Effector CD8-positive, alpha-beta T cell (primary cell): ENCODE measurements at places on chromosomes 4 and X.

- no peak for DNase-seq
Observed at GRCh38 chrX:96884027-96884426, 319 bp downstream of the RPA4 start.

DNA sequence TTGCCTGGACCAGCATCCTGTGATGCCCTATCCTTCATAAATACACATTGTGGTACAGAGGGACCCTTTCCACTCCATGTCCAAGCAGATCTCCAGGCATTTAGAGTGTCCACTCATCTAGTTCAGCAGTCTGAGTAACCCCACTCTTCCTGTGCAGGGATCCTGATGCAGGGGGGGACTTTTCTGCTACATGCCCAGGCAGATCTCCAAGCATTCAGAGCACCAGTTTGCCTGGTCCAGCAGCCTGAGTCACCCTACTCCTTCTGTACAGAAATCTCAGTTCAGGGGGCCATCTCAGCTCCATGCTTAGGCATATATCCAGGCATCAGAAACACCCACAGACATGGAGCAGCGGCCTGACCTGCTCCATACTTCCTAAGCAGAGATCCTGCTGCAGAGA is 1089.8 kb downstream of the FAT4 start:
- no peak for DNase-seq

DNA sequence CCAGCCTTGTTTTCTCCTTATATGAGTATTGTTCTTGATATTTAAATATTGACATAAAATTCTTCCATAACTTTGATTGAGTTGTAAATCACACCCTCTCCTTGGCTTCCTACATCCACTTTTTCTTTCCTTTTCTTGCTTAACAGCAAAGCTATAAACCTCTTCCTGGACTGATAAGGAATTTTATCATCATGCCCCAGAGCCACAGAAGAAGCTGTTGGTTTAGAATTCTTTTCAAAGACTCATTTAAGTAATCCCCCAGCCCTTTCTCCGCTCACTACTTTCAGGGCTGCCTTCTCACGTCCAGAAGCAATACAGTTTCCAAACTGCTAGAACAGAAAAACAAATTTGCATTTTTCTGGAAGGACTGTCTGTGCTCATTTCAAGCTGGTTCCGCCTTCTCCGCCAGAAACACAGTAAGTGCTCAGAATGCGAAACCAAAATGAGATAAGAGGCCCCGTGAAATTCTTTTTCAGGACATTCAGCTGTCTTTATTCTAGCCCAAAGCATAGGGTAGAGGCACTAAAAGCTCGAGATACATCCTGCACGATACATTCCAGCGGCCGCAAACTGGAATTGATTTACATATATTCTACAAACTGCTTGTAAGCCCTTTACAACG is 849 bp downstream of the MID1 start:
- no peak for DNase-seq

GRCh38 chr4:129672941-129673340 is 577.0 kb downstream of the C4orf33 start:
- no peak for DNase-seq

DNA sequence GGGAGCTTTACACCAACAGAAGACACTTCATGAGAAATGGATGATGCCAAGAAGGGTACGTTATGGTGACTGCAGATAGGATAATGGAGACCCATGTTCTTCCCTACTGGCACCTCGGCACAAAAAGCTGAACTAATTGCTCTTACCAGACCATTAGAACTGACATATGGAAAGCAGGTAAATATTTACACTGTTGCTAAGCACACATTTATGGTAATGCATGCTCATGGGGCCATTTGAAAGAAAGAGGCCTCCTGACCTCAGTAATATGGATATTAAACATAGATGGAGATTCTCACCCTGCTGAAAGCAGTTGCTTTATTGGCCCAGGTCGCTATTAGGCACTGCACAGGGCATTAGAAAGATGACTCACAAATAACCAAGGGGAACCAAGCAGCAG is 1759.6 kb downstream of the C4orf33 start:
- no peak for DNase-seq

DNA sequence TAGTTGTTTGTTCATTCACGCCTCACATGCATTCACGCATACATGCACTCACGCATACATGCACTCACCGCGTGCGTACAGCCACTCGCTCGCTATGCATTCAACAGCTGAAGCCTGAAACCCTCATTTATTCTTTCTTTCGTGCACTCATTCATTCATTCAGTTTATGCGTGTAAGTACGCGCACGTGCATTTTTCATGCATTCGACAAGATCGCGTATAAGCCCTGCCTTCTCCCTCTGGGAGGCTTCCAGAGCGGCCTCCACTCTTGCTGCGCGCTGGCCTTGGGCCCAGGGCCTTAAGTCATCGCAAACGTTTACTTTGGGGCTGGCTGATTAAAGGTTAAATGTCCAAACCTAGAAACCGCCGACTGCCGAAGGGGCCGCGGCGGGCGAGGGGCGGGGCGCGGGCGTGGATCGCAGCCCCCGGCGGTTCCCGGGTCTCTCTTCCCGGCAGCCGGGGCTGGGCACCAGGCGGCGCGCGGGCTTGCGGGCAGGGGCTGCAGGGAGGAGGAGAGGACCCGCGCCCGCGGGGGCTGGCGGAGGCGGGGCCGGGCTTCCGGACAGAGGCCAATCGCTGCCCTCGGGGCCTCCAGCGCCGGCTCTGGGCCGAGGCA is at the start of gene GYG2:
TSS of gene GYG2 (plus strand) at position 587 of the 615 bp plus-strand sequence. CDS start 1,259 bp downstream, outside the sequence.
- DNase-seq: no peak

DNA sequence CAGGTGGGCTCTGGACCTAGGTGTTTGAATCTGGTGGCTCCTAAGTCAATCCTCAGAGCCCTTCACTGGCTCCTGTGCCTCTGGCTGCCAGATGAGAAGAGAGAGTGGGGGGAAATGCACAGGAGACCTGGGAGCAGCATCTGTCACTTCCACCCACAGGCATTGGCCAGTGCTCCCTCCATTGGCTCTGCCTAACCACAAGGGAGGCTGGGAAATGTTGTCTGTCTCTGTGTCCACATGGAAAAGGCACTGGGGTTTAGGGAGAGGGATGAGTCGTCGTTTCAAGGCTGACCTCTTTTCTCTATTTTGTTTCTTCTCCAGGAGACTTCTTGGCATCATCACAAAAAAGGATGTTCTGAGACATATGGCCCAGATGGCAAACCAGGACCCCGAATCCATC is 76.4 kb downstream of the CLCN4 start:
- DNase-seq: no peak

- no peak for DNase-seq
Observed at GRCh38 chrX:16451334-16451733, 198.6 kb upstream of the S100G start.

DNA sequence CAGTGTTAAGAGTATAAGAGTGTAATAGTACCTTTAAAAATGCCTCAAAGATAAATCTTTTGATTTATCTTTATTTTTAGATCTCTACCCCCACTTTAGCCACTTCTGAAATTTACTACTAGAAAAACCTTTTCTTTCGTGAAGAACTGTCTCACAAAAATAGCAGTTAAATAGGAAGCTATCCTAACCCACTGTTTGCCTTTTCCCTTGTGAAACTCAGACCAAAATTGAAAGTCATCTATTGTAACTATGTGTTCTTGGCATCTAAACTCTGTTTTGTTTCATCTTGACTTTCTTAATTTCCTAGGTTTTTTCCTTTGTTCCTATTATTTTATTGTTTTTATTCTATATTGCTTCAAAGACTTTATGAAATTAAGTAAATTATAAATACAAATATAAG is 7.8 kb upstream of the TMEM144 start:
- no peak for DNase-seq

GRCh38 chrX:103464072-103464773 is 55.1 kb downstream of the RAB40A start:
- DNase-seq: no peak

- DNase-seq: no peak
Observed at GRCh38 chr4:8549352-8549931, 30.8 kb upstream of the GPR78 start.

GRCh38 chrX:131633285-131633917 is 89.5 kb downstream of the OR13H1 start:
- peak; percentile 0 for DNase-seq

- no peak for DNase-seq
Observed at GRCh38 chr4:176902710-176903323, 110.1 kb upstream of the VEGFC start.

- no peak for DNase-seq
Observed at GRCh38 chr4:152363086-152363485, 172.8 kb downstream of the FBXW7 start.

- no peak for DNase-seq
Observed at GRCh38 chr4:139740121-139740520, 74.5 kb downstream of the MGST2 start.

DNA sequence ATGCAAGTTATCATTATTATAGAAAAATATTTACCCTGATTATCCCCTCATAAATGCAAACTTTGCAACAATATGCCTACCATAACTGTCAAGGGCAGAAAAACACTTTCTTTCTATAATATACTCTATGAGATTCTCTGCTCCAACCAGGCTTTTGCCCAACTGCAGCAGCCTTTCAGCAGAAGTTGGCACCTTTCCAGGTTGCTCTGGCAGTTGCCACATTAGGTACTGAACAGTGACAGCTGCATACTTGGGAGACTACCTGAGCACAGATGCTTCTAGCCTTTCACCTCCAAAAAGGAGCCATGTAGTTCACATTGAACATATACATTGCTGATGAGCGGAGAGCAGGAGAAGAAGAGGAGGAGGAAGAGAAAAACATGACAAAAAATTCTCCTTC is 69.5 kb upstream of the BRWD3 start:
- no peak for DNase-seq

- DNase-seq: no peak
Observed at GRCh38 chr4:175427751-175428150, 384.3 kb downstream of the GPM6A start.

GRCh38 chr4:76723924-76724323 is 174.0 kb downstream of the SOWAHB start:
- DNase-seq: no peak

DNA sequence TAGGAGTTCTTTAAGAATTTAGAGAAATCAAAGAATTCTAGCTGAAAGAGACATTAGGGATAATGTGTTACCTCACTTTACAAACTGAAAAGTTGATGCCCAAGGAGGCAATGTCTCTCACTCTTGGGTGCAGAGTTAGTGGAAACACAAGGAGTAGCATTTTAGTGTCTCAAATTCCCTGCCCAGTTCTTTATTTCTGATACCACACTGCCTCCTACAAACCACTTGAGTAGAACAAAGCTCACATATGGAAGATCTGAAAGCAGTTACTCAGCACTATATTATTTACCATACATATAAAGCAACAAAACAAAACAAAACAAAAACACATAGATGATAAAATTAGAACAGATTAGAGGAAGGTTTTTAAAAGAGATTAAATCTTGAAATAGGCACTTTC is 124.2 kb downstream of the REELD1 start:
- no peak for DNase-seq

GRCh38 chrX:1330605-1331004 is 6.0 kb upstream of the IL3RA start:
- no peak for DNase-seq

GRCh38 chr4:98967786-98968329 is 27.7 kb upstream of the METAP1 start:
- DNase-seq: no peak

DNA sequence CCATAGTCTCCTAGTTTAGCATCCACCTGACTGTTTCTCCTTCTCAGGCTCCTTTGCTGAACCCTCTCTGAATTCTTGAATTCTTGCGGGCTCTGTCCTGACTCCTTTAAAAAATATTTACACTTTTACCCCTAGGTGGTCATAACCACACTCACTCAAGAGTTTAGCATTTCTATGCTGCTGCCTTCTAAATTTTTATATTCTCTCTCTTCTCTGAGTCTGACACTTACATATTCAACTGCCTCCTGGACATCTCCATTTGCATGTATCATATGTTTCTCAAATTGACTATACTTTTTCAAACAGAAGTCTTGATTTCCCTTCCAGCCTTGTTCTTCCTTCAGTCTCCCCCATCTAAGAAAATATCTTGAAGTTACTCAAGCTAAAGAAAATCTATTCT is 31.6 kb downstream of the ARL9 start:
- no peak for DNase-seq

DNA sequence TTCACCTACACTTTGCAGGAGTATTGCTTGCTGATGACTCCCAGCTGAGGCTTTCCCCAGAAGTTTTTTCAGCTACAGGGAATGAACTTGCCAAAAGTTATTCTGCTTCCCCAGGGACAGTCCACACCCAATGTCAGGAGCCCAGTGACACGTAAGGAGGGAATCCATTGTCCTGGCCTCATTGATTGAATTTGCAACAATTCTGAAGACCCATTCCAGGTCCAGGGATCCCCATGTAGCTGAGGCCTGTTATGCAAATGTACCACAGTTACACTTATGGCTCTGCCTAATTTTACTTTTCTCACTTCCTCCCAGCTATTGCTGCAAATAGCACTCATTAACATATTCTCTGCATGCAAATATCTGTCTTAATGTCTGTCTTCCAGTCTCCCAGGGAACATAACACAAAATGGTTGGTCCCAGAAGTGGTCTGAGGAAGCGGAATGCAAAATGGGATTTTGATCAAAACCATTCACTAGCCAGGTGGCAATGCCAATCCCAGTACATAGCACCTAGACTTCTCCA is 113.7 kb upstream of the ACTRT1 start:
- DNase-seq: no peak

- DNase-seq: no peak
Observed at GRCh38 chr4:151687021-151687640, 73.7 kb downstream of the GATB start.

GRCh38 chr4:104693601-104694201 is 199.0 kb upstream of the CXXC4 start:
- DNase-seq: no peak

DNA sequence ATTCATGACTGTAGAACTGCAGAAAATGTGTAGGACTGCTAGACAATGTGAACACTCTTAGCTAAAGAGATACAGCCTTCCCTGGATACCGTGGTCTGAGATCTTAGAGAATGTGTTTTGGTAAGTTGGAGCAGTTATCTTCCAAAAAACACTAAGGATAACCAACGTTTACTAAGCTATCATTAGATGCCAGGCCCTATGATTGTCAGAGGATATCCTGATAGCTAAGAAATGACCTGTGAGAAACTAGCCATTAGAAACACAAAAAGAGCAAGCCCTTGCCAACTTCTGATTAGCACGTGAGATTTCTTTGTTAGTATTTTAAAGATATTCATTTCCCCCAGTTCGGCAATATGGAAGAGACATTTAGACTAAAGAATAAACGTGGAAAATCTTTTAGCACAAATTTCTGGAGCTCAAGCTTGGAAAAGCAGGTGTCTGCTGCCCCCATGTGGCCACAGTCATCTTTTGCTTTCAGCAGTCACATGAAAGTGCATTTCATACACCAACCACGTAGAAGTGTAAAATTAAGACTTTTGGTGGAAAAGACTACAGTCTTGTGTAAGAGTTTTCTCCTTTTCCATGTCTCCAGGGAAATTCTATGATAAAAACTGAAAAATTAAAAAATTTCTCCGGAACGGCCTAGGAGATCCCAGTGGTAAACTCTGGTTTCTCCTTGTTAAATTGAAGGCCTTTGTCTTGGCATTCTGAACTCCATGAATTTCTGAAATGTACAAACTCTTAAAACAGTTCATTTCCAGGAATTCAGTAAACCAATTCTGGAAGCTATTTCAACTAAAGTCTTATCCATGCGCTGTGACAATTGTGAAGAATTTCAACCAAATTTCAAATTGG is 136.4 kb downstream of the ZNF674 start:
- peak; percentile 7 for DNase-seq
